ENCODE measurements at places on chromosomes 4 and X. TPM values are rescaled to one million over a fixed set of nuclear protein-coding genes. Genes with fewer than 3 reads are reported as not detected.
A peak's percentile ranks its signal among the peaks of the same experiment; 100 is the strongest.

- DNase-seq = no peak
These were observed 62.4 kb downstream of the TSC22D3 start for GRCh38 chrX:107713203-107713542.

The AMOT gene
- total RNA-seq = 10.9 TPM

GRCh38 chrX:43552156-43552555, 103.9 kb upstream of the MAOA start:
- no peak for DNase-seq

DNA sequence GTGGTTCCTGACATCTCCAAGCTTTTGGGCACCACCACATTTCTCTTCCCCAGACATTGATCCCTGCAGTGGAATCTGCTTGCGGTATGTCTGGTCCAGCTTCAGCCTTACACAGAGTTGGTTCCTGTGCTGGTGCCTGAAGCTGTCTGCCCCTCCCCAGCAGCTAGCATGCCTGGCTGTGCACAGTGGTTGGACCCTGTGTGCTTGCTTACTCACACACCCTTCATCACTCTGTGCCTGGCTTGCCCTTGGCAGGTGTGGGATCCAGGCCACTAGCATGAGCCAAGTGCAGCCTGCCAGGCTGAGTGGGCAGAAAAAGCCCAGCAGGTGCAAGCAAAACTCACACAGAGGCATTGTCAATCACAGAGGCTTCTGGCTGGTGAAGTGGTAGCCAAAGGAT, 473.8 kb downstream of the ACTRT1 start:
- no peak for DNase-seq

DNA sequence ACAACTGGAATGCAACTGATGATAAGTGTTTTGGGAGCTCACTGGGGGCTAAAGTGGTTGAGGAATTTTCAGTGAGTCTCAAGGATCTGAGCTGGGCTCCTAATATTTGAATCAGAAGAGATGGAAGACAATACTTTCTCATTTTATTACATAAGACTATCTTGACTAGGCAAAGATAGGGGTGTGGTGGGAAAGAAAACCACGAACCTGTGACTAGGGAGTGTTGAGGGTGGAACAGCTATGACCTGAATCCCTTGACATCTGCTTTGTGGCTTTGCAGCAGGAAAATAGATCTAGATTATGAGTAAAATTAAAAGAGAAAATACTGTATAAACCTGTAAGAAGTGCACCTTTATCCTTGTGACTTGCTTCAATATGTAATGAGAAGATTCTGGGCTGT, 295.1 kb upstream of the TEX13A start:
- DNase-seq = no peak

DNA sequence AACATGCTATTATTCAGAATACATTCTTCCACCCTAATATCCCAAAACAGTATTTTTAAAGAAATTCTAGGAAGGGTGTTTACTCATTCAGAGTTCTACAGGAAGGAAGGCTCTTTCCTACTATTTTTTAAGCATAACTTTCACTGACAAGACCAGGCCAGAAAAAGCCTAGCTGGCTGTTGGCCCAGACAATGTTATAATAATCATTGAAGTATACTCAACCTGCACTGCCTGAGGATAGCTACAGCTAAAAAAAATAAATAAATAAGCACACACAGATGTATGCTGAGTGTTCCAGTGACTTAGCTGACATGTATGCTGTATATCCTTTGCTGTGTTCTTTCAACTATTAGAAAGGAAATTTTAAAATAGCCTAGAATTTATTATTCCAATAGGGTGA, 145.8 kb upstream of the SPRY1 start:
- DNase-seq = peak; percentile 91

DNA sequence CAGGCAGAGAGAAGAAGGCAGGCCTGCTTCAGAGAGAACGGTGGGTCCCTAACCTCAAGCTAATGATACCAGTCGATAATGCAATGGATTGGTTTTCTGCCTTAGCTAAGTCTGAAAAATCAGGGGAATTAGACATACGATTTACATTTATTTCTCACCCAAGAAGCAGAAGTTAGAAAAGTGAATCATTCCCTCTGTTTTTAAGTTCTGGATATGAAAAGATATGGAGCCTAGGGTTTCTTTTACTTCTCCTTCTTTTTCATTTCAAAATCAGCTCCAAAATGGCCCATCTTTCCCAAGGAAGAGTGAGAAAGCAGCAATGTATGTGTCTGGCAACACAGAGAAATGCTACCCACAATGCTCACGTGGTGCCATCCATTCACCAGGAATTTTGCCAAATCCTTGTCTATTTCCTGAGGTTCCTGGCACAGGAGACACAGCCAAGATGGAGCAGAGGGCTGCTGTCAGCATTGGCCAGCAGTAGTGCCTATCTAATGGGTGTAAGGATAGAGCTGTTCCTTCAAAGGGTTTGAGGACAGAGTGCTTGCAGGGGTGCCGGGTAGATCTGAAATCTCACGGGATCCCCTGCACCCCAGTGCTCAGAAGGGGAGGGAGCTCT, 231.5 kb downstream of the MAML3 start:
- peak; percentile 66 for DNase-seq

DNA sequence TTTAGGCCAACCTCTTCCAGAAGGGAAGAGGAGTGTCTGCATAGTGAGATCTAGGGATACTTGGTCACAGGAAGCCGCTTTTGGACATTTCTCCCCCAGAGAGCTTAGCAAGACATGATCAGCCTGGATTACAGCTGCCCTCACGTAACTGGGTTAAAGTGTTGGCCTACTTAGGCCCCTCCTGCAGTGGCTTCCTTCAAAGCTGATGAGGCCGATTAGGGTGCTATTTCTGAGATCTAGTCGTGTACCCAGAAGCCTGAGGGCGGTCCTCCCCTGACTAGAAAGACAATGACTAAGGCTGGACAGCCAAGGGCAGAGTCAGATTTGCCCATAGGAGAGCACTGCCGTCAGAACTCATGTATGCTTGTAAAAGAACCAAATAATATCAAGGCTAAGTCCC, 135.0 kb downstream of the AMMECR1 start:
- no peak for DNase-seq

DNA sequence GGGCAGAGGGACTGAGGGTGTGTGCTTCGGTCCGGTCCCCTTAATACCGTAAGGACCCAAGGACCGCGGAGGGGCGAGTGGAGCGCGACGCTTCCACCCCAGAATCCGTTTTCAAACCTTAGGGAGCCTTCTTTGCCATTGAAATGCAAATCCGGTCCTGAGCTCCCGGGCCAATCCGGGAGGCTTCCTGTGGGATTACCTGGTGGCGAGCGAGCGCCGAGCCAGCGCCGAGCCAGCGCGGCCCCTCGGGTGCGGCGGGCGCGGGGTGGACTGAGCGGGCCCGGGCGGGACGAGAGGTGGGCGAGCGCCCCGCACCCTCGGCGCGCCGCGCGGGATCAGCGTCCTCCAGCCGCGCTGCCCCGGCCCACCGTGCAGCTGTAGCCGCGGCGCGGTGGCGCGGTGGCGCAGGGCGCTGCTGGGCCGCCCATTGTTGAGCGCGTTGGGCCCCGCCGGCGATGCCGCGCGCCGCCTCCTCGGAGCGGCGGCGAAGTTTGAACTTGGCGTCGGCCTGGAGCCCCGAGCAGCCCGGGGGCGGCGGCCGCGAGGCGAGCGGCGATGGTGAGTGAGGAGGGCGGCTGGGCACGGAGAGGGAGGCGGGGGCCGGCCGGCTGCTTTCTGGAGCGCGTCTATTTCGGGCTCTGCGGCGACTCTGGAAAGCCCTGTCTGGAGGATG, 208.7 kb downstream of the SOWAHB start:
- no peak for DNase-seq

The LPAR4 gene
- not detected for total RNA-seq

The MRPS18C gene
- total RNA-seq = 16.7 TPM

- no peak for DNase-seq
These were observed 5.0 kb upstream of the SLC26A1 start for GRCh38 chr4:998096-998691.

The KDM5C gene
- total RNA-seq = 86.8 TPM

DNA sequence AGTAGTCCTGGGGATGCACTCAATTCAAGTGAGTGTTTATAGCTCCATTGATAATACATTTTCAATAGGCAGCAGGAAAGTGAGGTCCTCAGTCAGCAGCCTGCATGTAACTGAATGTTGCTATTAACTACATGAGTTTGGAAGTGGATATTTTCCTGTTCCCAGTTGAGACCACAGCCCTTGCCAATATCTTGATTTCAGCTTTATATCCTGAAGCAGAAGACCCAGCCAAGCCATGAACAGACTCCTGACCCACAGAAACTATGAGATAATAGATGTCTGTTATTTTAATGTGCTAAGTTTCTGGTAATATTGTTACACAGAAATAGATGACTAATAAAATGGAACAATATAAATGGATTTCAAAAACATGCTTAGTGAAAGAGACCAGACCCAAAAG, 63.7 kb downstream of the VSIG4 start:
- no peak for DNase-seq

The DGAT2L6 gene
- total RNA-seq = not detected

DNA sequence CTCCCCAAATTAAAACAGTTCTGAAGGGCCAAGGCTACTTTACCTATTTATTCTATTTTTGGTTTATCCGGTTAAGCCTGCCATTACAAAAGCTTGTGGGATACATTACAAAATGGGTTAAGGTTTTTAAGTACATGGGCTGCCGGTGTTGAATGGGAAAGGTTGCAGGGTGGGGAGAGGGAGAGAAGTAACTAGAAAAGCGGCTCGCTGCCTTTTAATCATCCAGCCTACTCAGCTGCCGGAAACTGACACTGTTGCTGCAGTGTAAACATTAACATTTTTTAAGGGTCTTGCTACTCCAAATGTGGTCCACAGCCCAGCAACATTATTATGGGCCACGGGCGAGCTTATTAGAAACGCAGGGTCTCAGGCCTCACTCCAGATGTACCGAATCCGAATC, 1.5 kb upstream of the IL1RAPL1 start:
- no peak for DNase-seq

GRCh38 chrX:150162141-150162540, 201.0 kb upstream of the MAMLD1 start:
- DNase-seq = no peak

GRCh38 chr4:94377294-94377693, 34.7 kb upstream of the HPGDS start:
- DNase-seq = no peak

- no peak for DNase-seq
These were observed 81.9 kb downstream of the FAM114A1 start for GRCh38 chr4:38949411-38950051.

DNA sequence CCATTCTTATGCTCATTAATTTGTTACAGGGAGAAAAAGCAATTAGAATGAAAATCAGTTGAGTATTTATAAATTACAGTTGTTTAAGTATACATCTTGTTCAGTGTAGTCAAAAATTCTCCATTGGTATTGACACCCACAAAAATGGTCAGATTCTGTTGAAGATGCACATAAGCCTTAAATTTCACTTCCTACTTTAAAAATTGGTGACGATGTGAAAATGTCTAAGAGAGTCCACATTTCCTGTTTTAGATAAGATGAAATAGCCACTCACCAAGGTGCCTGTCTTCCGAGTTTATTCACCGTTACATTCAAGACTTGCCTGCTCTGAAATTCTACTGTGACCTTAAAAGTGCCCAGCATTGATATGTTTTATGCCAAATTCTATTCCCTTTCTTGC, 93.6 kb downstream of the GPR143 start:
- DNase-seq = no peak

The CD38 gene
- total RNA-seq = 3.6 TPM

- DNase-seq = no peak
These were observed 41.6 kb downstream of the AFM start for GRCh38 chr4:73523126-73523525.

DNA sequence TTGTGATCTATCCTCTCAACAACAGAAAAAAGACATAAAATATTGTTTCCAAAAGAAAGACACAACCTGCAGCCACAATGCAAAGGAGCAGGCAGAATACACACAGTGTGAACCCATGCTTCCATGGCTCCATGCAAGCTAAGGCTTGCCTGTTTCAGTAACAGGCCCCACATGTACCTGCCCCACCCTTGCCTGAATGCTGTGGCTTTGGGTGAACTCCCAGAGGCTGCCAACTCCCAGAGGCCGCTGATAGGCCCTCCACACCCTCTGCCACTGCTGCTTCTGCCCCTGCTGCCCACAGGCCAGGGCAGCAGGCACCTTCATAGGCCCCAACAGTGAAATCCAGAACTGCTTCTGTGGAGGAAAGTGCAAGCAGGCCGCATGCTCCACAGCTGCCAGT, 313.9 kb downstream of the CHIC1 start:
- no peak for DNase-seq

The EGF gene
- total RNA-seq = 0.13 TPM

DNA sequence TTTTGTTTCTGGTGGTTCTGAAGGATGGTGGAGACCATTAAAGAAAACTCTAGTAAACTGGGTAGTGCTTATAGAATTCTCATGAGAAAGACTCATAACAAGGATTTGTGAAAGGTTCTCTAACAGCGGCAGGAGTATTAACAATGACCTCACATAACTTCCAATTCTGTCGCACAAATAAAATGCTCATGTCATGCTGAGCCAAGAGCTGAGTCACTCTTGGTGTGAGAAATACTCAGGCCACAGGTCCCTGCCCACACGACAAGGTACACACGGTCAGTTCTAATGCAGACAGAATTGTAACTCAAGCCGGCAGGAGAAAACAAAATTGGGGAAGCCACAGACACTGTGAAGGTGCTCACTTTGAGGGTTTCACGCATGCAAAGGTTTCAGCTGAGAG, 34.4 kb upstream of the C4orf50 start:
- DNase-seq = no peak

The SSX1 gene
- total RNA-seq = not detected

GRCh38 chr4:121306931-121307330, 73.9 kb downstream of the QRFPR start:
- DNase-seq = no peak

The GLRB gene
- total RNA-seq = 15.7 TPM

GRCh38 chr4:159400558-159401225, 297.8 kb downstream of the RAPGEF2 start:
- no peak for DNase-seq

The PDE5A gene
- 3.4 TPM for total RNA-seq

The GPC3 gene
- total RNA-seq = not detected

DNA sequence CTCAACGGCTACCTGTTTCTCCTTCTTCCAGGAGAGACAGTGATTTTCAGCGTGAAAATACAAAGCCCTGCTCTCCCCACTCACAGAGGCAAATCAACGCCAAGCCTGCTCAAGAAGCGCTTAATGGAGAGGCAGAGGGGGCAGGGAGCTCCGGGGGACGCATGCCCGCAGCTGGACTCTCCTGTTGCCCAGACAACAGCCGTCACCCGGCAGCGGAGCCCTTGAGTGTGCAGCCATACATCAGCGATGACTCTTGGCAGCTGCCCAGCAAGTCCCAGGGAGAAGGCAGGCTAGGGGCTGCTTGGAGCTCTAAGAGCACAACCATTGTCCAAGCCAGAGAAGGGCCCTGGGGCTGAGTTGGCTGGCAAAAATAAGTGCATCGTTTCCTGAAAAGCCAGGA, 71.0 kb upstream of the AFAP1 start:
- DNase-seq = no peak

GRCh38 chr4:12911750-12912358, 572.3 kb downstream of the RAB28 start:
- DNase-seq = no peak
